ENCODE measurements at places on chromosomes 7 and 10.

GRCh38 chr10:80356989-80357850 lies 639 bp downstream of the DYDC2 start:
- H3K4me3 ChIP-seq = peak overlapping the region; percentile 48
- H3K27ac ChIP-seq = no peak overlapping the region
- H3K27me3 ChIP-seq = peaks cover 11% of the 10 kb centered on the region
- peaks cover 12% of the 10 kb centered on the region for H3K4me1 ChIP-seq
- H3K36me3 ChIP-seq = no peaks in the 10 kb centered on the region

- no peaks in the 10 kb centered on the region for H3K4me1 ChIP-seq
- no peaks in the 10 kb centered on the region for H3K36me3 ChIP-seq
- H3K27ac ChIP-seq = no peak overlapping the region
- DNase-seq = no peak
- H3K27me3 ChIP-seq = no peaks in the 10 kb centered on the region
Observed at GRCh38 chr7:12909483-12909882, 222.1 kb downstream of the ARL4A start.

GRCh38 chr10:120606051-120606764 lies 149.2 kb downstream of the PLPP4 start:
- DNase-seq = no peak
- H3K36me3 ChIP-seq = no peaks in the 10 kb centered on the region
- H3K4me3 ChIP-seq = no peak overlapping the region
- no peaks in the 10 kb centered on the region for H3K4me1 ChIP-seq
- no peaks in the 10 kb centered on the region for H3K27me3 ChIP-seq

- no peaks in the 10 kb centered on the region for H3K27me3 ChIP-seq
- no peak overlapping the region for H3K4me3 ChIP-seq
- H3K36me3 ChIP-seq = no peaks in the 10 kb centered on the region
- H3K4me1 ChIP-seq = peaks cover 6% of the 10 kb centered on the region
Observed at GRCh38 chr10:84537447-84537931, 209.1 kb downstream of the CCSER2 start.

DNA sequence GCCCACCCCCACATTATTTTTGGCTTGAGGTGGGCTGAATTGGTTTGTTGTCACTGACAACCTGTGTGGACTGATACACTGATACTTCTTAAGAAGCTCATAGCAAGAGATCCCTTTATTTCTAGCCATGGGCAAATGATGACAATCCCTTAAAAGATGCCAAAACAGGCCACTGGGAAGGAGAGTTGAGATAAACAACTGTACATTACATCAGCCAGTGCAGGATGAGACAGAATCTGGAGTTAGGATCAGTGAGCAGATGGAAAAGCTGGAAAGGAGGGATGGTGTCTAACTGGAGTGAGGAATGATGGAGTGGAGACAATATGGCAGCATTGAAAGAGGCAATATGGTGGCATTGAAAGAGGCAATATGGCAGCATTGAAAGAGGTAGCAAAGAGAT lies 195.9 kb upstream of the LYZL2 start:
- H3K36me3 ChIP-seq = no peaks in the 10 kb centered on the region
- H3K4me3 ChIP-seq = no peak overlapping the region
- H3K27ac ChIP-seq = no peak overlapping the region
- no peaks in the 10 kb centered on the region for H3K4me1 ChIP-seq

- H3K4me1 ChIP-seq = no peaks in the 10 kb centered on the region
- H3K27ac ChIP-seq = no peak overlapping the region
- no peaks in the 10 kb centered on the region for H3K27me3 ChIP-seq
- no peak overlapping the region for H3K4me3 ChIP-seq
Observed at GRCh38 chr7:56537477-56537876, 421.3 kb upstream of the NUPR2 start.

GRCh38 chr7:151232917-151233701 lies 826 bp downstream of the CHPF2 start:
- H3K36me3 ChIP-seq = peaks cover 32% of the 10 kb centered on the region
- H3K27ac ChIP-seq = peak overlapping the region; percentile 83
- H3K27me3 ChIP-seq = no peaks in the 10 kb centered on the region
- H3K4me1 ChIP-seq = peaks cover 5% of the 10 kb centered on the region
- no peak for DNase-seq
- peak overlapping the region; percentile 92 for H3K4me3 ChIP-seq

GRCh38 chr7:80629023-80629422 lies 9.4 kb upstream of the CD36 start:
- no peak for DNase-seq
- no peaks in the 10 kb centered on the region for H3K36me3 ChIP-seq
- H3K27ac ChIP-seq = no peak overlapping the region
- H3K4me3 ChIP-seq = no peak overlapping the region

GRCh38 chr7:112439476-112439875 lies 10.8 kb upstream of the IFRD1 start:
- no peaks in the 10 kb centered on the region for H3K27me3 ChIP-seq
- DNase-seq = no peak
- no peak overlapping the region for H3K27ac ChIP-seq
- no peak overlapping the region for H3K4me3 ChIP-seq
- H3K4me1 ChIP-seq = no peaks in the 10 kb centered on the region

DNA sequence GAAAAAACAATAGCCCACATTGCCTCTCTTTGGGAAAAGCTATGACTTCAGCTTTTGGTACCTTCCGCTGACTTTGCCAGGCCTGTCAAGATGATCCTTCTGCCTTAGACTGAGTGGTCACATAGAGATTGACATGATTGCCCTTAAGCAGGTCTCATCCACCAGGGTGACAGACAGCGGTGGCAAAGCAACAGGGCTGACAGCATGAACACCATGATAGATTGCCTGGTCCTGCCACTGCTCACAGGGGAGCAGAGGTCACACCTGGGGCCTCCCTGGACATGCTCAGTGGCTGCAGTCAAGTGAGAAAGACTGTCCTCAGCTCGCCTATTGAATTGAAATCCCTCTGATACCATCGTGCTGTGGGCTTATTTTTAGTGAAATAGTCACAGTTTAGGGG lies 1080.2 kb downstream of the KCNMA1 start:
- no peak overlapping the region for H3K4me3 ChIP-seq
- DNase-seq = no peak
- no peaks in the 10 kb centered on the region for H3K36me3 ChIP-seq

DNA sequence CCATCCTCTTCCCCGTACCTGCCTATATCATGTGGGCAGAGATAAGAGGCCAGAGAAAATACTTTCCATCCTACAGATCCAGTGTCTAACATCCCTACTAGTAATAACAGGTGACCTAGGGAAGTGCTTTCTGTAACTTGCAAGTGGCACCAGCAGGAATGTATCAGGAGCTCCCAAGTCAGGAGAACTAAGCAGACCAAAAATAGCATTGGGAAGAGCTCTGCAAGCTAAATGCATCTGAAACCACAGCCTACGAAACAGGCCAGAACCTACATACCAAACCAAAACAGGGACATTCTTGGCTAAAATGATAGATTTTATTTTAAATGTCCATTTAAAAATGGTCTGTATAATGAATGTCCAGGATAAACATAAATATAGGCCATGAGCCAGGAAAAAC lies 680.8 kb downstream of the PHTF2 start:
- no peak overlapping the region for H3K4me3 ChIP-seq
- H3K27me3 ChIP-seq = no peaks in the 10 kb centered on the region
- H3K36me3 ChIP-seq = no peaks in the 10 kb centered on the region

DNA sequence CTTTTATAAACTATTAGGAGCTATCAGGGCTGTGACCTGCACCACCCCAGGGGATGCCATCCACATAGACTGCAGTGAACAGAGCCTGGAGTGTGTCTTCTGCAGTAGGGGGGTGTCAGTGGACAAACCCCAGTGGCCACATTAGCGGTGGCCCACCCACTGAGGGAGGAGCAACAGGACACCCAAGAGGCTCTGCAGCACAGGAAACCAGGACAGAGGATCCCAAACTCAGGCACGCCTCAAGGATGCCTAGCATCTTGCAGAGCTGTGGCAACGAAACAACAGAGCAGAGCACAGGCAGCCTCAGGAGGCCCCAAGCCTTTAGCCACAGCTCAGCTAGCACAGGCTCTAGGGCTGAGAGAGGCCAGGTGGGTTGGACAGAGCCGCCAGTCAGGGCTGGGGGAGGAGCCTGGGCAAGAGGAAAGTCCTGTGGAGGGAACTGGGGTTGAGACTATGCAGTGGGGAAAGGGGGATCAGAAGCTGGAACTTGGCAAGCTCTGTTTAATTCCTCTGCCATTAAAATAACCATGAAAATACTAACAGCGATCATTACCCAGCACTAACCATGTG lies 53.8 kb downstream of the GRID1 start:
- no peak overlapping the region for H3K4me3 ChIP-seq
- H3K27ac ChIP-seq = no peak overlapping the region
- H3K27me3 ChIP-seq = no peaks in the 10 kb centered on the region

GRCh38 chr10:77071001-77071511 lies 566.6 kb downstream of the KCNMA1 start:
- no peaks in the 10 kb centered on the region for H3K27me3 ChIP-seq
- DNase-seq = no peak
- H3K4me3 ChIP-seq = no peak overlapping the region
- no peaks in the 10 kb centered on the region for H3K36me3 ChIP-seq
- H3K4me1 ChIP-seq = no peaks in the 10 kb centered on the region
- H3K27ac ChIP-seq = no peak overlapping the region

DNA sequence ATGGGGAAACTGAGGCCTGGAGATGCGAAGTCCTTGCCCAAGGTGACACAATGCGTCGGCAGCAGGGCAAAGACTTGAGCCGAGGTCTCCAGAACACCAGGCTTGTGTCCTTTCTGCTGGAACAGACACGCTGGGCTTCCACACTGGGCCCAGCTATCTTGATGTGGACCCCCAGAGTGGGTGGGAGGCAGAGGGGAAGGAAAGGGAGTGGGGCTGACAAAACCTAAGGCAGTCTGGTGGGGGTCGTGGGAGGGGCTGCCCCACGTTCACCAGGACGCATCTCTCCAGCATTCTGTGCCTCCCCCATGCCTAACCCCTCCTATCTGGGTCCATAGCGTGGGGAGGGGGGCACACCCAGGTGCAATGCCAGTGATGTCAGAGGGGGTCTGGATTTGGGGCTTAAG lies 38.1 kb downstream of the PPIF start:
- H3K4me1 ChIP-seq = peaks cover 13% of the 10 kb centered on the region
- no peak overlapping the region for H3K27ac ChIP-seq
- H3K4me3 ChIP-seq = no peak overlapping the region
- no peak for DNase-seq
- H3K27me3 ChIP-seq = no peaks in the 10 kb centered on the region

DNA sequence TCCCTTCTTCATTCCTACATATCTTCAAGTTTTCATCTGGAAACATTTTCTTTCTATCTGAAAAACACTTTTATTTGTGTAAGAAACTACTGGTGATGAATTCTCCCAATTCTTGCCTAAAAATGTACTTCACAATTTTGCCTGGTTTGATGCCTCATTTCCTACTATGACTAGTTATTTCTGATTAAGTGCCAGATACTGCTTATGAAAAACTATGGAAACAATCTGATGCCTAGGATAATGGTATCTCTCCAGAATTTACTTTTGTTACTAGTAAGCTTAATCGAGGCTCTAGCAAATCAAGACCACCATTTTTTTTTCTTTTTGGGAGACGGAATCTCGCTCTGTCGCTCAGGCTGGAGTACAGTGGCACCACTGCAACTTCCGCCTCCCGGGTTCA lies 31.3 kb downstream of the CACUL1 start:
- H3K4me3 ChIP-seq = no peak overlapping the region
- H3K27ac ChIP-seq = no peak overlapping the region
- H3K4me1 ChIP-seq = no peaks in the 10 kb centered on the region
- no peaks in the 10 kb centered on the region for H3K36me3 ChIP-seq

GRCh38 chr10:132593900-132594876 lies 56.6 kb downstream of the INPP5A start:
- no peaks in the 10 kb centered on the region for H3K4me1 ChIP-seq
- no peaks in the 10 kb centered on the region for H3K36me3 ChIP-seq
- DNase-seq = peak; percentile 77
- no peaks in the 10 kb centered on the region for H3K27me3 ChIP-seq

DNA sequence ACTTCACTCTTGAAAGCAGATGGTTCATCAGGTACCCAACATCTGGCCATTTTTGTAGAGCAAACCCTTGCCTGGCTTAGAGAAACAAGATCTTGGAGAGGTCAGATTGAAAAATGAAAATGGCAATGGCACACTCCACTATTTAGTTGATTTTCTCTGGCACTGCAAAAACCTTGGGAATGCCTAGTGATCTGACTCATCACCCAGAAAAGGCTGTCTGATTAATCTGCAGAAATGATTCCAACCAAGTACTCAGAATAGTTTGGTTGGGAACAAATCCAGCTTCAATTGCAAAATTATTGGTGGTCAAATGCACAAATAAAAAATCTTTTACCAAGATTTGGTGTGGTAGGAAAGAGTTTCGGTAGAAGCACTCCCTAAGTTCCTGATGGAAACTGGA lies 351.2 kb downstream of the PHTF2 start:
- H3K27me3 ChIP-seq = no peaks in the 10 kb centered on the region
- H3K4me3 ChIP-seq = no peak overlapping the region
- no peak for DNase-seq

GRCh38 chr10:106631016-106631702 lies 533.3 kb downstream of the SORCS1 start:
- H3K27ac ChIP-seq = no peak overlapping the region
- H3K27me3 ChIP-seq = no peaks in the 10 kb centered on the region
- no peak for DNase-seq
- H3K4me1 ChIP-seq = no peaks in the 10 kb centered on the region
- no peak overlapping the region for H3K4me3 ChIP-seq
- no peaks in the 10 kb centered on the region for H3K36me3 ChIP-seq

DNA sequence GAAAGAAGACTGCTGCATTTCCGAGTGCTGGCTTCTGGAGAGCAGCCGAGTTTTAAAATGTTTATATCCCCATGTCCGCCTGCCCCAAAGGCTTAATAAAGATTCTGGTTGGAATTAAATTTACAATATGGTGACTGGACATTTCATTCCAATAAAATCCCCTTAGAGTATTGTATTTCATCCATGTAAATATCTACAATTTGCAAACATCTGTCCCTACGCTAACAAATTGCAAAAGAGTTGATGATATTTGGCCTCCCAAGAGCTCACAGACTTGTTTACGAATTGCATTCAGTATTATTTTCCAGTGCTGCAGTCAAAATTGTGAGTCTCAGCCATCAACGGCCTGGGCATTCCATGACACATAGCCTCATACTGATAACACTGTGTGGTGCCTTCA lies 50.1 kb downstream of the PLEKHS1 start:
- H3K27me3 ChIP-seq = no peaks in the 10 kb centered on the region
- no peak overlapping the region for H3K4me3 ChIP-seq
- H3K4me1 ChIP-seq = no peaks in the 10 kb centered on the region
- no peak overlapping the region for H3K27ac ChIP-seq
- no peak for DNase-seq

GRCh38 chr7:77651575-77652162 lies 44.6 kb upstream of the RSBN1L start:
- H3K4me3 ChIP-seq = no peak overlapping the region
- no peak overlapping the region for H3K27ac ChIP-seq
- no peaks in the 10 kb centered on the region for H3K36me3 ChIP-seq
- DNase-seq = no peak
- H3K4me1 ChIP-seq = no peaks in the 10 kb centered on the region

Measured in Peyer's patch (tissue), 4 donors.